SW 1271 (cell line): ENCODE measurements at places on chromosomes 1 and 21.

- DNase-seq: no peak
Observed at GRCh38 chr1:164969253-164969652, 387.3 kb downstream of the LMX1A start.

GRCh38 chr1:8712413-8713231 is 104.8 kb downstream of the RERE start:
- DNase-seq: no peak

DNA sequence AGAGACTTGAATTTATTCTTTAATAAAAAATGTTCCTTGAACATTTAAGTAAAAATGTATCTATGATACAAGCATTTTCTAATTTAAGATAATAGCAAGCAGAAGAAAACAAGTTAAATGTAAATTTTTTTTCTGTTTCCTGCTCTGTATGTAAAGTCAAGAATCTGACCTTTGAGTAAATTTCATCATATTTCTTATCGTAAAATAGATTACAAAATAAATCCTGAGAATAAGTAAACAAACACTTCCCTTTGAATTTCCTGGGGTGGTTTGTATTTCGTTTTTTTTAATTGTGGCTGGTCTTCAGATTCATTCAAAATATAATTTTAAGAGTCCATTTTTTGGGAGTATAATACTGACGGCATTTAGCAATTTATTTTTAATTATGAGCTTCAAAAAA is 77.6 kb downstream of the POU2F1 start:
- DNase-seq: no peak

- no peak for DNase-seq
Observed at GRCh38 chr21:34589511-34590282, 25.2 kb downstream of the RCAN1 start.

DNA sequence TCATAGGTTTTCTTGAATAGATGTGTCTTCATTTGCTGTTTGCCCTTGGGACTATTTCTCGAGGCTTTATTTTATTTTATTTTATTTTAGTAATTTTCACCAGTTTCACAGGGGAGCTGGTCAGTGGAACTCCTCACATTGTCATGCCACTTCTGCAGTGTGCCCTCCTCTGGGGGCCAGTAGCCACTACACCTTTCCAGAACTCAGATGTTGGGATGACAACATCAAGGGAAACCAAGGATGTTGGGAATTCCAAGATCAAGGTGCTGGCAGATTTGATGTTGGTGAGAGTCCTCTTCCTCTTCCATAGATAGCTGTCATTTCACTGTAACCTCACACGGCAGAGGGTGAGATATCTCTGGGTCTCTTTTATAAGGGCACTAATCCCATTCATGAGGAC is 35.5 kb downstream of the SLC26A9 start:
- DNase-seq: no peak

DNA sequence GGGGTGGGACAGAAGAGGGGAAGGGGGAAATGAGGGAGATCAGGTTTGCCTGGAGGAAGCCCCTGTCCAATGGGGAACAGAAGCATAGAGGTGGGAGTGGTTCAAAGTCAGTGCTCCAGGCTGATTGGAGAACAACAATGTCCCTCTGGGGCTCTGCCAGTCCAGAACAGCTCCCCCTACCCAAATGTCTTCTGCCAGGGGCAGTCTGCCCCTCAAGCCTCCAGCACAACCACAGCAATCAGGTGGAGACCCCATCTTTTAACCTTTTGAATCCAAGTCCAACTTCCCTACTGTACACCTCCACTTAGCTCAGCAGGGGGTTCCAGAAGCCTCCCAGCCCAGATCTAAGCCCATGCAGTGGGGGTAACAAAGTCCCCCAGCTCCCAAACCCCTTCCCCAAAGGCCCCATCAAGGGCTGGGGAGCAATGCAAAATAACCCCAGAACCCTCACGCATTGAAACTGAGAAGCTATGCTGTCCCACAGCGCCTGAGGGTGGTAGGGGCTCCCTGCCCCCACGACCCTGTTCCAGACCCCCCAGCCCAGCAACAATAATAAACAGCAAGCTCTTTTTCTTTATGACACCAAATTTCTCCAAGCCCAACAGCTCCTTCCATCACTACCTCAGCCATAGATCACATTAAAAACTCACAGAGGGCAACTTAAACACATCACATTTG is 3.3 kb downstream of the AHDC1 start:
- DNase-seq: no peak

GRCh38 chr1:202860744-202861419 is 28.1 kb downstream of the RABIF start:
- DNase-seq: no peak

DNA sequence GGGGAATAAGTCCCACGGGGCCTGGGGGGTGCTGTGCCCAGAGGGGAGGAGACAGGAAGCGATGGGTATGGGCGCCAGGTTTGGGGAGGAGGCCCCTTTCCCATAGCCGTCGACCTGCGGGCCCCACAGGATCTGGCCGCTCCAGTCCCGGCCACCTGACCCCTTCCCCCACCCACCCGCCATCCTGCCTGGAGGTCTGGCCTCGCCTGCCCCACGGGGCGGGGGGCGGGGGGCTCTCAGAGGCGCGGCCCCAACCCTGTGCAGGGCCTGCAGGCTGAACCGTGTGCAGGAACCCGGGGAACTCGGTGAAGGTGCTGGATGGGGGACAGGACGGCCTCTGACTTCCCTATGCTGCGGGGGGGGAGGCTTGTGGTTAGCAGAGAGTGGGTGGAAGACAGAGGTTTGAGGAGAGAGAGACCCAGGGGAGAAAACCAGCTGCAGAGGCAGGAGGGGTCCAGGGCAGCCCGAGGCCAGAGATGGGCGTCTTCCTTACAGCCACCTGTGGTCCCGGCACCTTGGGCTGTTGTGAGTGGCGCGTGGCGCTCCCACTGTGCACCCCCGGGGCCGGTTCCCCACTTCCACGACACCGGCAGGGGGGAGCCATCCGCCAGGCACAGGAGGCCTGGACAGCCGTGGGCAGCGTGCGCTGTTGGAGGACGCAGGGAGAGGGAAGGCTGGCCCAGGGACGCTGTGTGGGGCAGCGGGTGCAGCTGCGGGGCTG is 2.5 kb upstream of the TNFRSF18 start:
- DNase-seq: no peak
